ENCODE measurements at places on chromosomes 11 and 22. TPM values are rescaled to one million over a fixed set of nuclear protein-coding genes. Genes with fewer than 3 reads are reported as not detected.

Gene CHST1
- total RNA-seq: 1.5 TPM

Gene SWAP70
- total RNA-seq: 30.3 TPM

Gene SPON1
- total RNA-seq: not detected

Gene KBTBD3
- 2.1 TPM for total RNA-seq

Gene EXPH5
- total RNA-seq: 0.05 TPM

Gene PLAAT2
- total RNA-seq: 0.85 TPM

Gene SF3A1
- total RNA-seq: 87.7 TPM

Gene MEI1
- total RNA-seq: not detected

Gene CBLIF
- total RNA-seq: not detected

Gene TMEM191C
- total RNA-seq: 0.71 TPM

Gene POU2AF1
- 0.31 TPM for total RNA-seq

Gene ARHGAP32
- 3.4 TPM for total RNA-seq

Gene PLAAT4
- 1.5 TPM for total RNA-seq

Gene TSSK2
- not detected for total RNA-seq

Gene METTL15
- total RNA-seq: 6.2 TPM

Gene MOV10L1
- 0.10 TPM for total RNA-seq

Gene LUZP2
- not detected for total RNA-seq

Gene GVQW3
- total RNA-seq: 0.94 TPM

Gene ARHGEF17
- total RNA-seq: 7.8 TPM

Gene PDGFB
- total RNA-seq: 2.9 TPM

Gene APOA4
- not detected for total RNA-seq

Gene FREY1
- total RNA-seq: 0.39 TPM

Gene DEUP1
- not detected for total RNA-seq

Gene PYGM
- 0.69 TPM for total RNA-seq

Gene CCDC116
- 0.06 TPM for total RNA-seq

Gene PRRG4
- total RNA-seq: 2.3 TPM

Gene HBB
- not detected for total RNA-seq

Gene ZP1
- 0.25 TPM for total RNA-seq

Gene GGTLC2
- not detected for total RNA-seq

Gene SCUBE1
- 0.18 TPM for total RNA-seq

Gene P2RY6
- total RNA-seq: 2.8 TPM

Gene LSP1
- 2.0 TPM for total RNA-seq

Gene PKDREJ
- total RNA-seq: not detected

Gene KRTAP5-11
- not detected for total RNA-seq

Gene OR51L1
- not detected for total RNA-seq

Gene ZFP91
- total RNA-seq: 49.2 TPM

Gene GSTT2
- total RNA-seq: not detected

Gene KRTAP5-8
- total RNA-seq: not detected

Gene GLB1L2
- 2.2 TPM for total RNA-seq

Gene SLC22A6
- total RNA-seq: not detected

Gene MFRP
- total RNA-seq: not detected

Gene SNX32
- 0.04 TPM for total RNA-seq

Gene JAML
- total RNA-seq: not detected

Gene SLC17A6
- total RNA-seq: not detected

Gene CREB3L1
- 5.1 TPM for total RNA-seq

Gene C11orf52
- 0.33 TPM for total RNA-seq
